ENCODE measurements at places on chromosomes 13 and 19. TPM values are rescaled to one million over a fixed set of nuclear protein-coding genes. Genes with fewer than 3 reads are reported as not detected.

GRCh38 chr19:53853707-53854106, 14.0 kb upstream of the MYADM start:
- no peak for DNase-seq

The EHD2 gene
- 6.3 TPM for total RNA-seq

The PGLYRP1 gene
- total RNA-seq: 0.43 TPM

The UPK1A gene
- not detected for total RNA-seq
